ENCODE measurements at places on chromosomes 3 and 15.

DNA sequence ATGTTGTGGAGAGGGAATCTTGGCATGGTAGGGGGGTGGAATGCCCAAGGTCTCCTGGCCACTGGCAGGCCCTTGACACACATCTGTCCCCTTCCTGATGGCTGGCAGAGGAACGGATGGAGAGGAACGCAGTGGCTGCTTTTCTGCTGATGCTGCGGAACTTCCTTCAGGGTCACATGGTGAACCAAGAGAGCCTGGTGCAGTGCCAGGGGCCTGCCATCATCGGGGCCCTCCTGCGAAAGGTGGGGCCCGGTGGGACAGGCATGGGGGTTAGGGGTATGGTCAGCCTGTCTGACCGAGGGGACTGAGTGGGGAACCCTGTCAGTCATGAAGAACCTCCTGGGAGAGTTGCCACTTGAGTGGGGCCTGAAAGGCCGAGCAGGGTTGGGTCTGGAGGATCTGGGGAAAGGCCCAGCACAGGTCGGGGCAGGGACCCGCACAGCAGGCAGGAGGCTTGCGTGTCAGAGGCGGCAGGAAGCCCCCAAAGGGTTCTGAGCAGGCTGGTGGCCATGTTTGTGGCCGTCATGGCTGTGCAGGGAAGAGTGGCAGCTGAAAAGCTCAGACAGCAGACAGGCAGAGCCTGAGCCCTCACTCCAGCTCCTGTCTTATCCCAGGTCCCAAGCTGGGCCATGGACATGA lies 18.1 kb downstream of the NBEAL2 start:
- DNase-seq, result no peak

DNA sequence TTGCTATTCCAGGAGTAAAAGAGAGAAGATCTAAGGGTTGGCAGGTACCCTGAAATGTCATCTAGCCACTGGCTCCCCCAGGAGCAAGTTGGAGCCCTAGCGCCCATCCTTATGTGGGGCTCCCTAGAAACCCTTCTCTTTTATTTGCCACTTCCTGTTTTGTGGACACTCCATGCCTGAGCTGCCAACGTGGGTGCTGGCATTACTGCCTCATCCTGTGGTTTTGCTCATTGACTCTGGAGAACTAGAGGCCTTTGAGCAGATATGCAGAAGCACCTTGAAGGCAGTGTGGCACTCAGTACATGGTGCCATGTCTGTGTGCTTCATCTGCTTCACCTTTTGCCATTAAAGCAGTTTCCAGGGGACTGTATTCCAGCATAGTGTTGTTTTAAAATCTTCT lies 8.1 kb downstream of the EDEM1 start:
- no peak for DNase-seq

- DNase-seq, result no peak
Observed at GRCh38 chr15:72967397-72967796, 84.9 kb upstream of the NEO1 start.

DNA sequence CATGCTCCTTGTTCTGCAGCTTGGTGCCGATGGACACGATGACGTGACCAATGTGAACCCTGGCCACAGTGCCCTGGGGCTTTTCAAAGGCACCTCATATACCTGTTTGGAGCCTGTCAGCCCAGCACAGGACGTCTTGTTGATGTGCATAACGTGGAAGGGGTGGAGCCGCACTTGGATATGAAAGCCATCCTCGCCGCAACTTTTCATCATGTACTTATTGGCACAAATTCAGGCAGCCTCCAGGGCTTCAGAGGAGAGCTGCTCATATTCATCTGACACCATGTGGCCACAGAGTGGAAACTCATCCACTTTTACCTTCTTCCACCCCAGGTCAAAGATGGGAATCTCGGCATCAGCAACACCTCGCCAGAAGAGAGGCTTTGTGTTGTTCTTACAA lies 24.7 kb downstream of the POPDC2 start:
- DNase-seq, result no peak

DNA sequence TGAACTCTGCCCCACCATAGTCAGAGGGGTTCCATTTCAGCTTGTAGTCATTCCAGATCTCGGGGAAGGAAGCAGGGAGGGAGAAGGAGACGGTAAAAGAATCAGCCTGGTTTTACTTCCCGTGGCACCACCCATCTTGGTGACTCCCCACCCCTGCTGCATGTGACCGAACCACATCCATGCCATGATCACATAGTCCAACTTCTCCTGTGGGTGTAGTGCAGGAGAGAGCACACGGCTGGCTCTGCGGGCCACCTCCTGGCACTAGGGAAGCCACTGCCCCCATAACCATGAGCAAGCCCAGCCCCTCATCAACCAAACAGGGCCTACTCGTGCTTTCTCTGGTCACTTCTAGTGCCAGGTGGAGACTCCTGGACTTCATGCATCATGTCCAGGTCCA lies 3.7 kb downstream of the CHRNA3 start:
- no peak for DNase-seq

DNA sequence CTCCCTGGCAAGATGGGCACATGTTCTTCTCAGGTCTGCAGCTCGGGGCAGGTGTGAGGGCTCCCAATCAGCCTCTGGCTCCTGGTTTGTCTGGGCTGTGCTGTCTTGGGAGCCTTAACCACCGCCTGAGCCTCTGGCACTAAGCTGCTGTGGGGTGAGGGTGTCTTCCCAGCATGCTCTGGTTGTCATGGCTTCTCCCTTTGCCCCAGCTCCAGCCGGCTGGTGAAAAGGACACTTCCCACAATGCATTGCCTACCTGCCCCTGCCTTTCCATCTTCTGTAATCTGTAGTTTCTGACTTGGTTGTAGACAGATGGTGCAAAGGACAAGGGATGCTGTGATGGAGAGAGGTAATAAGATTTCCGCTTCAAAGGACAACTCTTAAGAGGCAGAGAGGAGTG lies 295.3 kb downstream of the TLE3 start:
- no peak for DNase-seq
